ENCODE measurements at places on chromosomes 16 and 17.

DNA sequence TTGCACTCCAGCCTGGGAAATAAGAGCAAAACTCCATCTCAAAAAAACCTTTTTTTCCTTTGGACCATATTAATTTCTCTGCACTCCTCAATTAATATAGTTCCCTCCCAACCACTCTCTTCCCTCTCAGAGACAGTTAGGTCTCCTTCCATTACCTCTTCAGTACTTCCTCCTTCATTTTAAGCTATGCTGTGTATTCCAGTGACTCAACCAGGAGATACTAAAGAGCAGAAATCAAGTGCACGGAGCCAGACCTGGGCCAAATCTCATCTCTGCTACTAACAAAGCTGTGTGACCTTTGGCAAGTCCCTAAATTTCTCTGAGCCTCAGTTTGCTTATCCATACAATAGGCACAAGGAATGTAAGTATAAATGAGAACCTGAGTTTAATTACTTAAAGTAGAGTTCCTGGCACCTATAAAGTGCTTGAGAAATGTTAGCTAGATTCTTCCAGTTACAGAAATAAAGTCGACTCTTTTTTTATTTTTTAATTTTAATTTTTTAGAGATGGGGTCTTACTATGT, 8.5 kb downstream of the PECAM1 start:
- no peak for DNase-seq

DNA sequence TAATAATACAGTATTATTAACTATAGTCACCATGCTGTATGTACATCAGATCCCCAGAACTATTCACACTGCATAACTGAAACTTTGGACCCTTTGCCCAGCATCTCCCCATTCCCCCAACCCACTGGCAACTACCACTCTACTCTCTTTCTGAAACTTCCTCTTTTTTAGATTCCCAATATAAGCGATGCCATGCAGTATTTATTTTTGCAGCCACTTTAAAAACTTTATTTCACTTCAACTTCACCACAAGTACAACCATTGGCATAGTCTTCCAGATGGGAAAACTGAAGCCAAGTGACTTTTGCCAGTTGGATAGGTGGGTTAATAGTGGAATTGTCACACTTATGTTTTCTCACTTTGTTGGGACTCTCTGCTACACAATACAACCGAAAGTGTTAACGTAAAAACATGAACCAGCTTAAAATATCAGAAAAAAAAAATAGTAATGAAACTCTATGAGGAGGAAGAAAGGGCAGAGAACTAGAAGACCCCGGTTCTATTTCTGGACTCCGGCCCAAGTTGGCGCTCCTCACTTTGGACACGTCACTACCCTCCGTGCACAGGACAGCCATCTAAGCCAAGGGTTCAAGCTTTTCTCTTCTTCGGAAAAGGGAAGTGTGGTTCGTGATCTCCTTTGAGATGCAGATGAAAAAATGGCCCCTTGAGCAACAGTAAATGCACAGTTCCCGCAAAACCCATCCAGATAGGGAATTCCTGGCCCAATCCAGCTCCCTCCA, 743 bp downstream of the SHCBP1 start:
- no peak for DNase-seq

DNA sequence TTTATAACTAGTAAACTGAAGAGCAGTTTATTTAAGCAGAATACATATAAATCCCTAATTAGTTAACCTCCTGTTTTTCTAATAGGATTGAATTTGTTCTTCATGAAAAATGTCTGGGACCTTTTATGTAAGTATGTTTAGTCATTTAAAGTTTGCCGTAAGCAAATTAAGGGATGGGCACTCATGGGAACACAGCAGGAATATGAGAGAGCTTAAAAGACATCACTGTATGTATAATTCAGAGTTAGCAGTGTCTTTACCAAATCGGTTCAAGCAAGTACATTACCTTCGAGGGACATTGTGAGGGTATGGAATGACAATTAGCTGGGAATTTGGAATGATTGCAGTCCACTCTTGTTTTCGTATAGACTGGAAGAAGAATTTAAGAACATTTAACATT, 17.7 kb upstream of the NETO2 start:
- DNase-seq = no peak

DNA sequence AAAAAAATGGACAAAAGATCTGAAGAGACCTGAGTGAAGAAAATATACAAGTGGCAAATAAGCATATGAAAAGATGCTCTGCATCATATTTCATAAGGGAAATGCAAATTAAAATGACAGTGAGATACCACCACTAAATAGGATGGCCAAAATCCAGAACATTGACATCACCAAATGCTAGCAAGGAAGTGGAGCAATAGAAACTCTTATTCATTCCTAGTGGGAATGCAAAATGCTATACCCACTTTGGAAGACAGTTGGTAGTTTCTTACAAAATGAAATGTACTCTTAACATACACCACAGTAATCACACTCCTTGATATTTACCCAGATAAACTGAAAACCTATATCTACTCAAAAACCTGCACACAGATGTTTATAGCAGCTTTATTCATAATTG, 33.6 kb downstream of the DHRS7B start:
- DNase-seq = no peak

- DNase-seq = no peak
These were observed 2.5 kb upstream of the FAM20A start for GRCh38 chr17:68603656-68604055.

DNA sequence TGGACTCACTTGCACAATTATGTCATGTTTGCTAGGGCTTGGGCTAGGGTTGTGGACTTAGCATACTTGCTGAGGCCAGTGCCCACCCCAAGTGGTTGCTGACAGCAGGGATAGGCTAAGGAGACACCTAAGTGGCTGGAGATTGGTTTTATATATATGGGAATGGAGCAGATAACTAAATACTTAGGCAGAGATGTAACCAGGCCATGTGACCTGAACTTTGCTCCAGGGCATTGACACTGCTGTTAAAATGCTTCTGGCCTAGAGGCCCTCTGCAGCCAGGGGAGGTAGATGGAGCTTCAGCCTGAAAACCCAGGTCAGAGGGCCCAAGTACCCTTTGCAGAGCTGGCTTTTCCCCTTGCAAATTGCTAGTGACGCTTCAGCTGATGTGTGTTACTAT, 1.4 kb upstream of the ITGB3 start:
- no peak for DNase-seq

- DNase-seq = no peak
These were observed 383.0 kb upstream of the PMFBP1 start for GRCh38 chr16:72554935-72555334.

DNA sequence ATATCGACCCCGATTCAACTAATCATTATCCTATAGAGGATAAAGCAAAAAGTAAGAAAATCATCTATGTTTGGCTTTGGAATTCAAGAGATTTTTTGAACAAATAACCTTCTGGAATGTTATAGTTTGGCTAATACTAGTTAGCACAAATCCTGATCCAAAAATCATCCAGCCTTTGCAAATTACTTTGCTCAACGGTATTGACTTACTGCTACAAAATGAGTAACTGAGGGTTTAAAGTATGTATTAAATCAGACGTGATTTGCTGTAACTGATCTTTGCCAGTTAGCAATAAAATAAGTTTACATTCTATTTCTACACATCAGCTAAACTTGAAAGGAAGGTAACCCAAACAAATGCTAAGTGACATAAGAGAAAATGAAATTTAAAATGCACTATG, 6.5 kb downstream of the MED13 start:
- no peak for DNase-seq

- DNase-seq = no peak
These were observed 30.3 kb upstream of the TOX3 start for GRCh38 chr16:52577130-52577706.

GRCh38 chr16:2267913-2268666, at the start of gene RNPS1:
TSS of gene RNPS1 (minus strand) at chr16:2268126. CDS start at chr16:2264643, 3,483 bp downstream.
- peak; percentile 95 for DNase-seq

GRCh38 chr16:49505556-49505955, 132.0 kb downstream of the C16orf78 start:
- DNase-seq = no peak

DNA sequence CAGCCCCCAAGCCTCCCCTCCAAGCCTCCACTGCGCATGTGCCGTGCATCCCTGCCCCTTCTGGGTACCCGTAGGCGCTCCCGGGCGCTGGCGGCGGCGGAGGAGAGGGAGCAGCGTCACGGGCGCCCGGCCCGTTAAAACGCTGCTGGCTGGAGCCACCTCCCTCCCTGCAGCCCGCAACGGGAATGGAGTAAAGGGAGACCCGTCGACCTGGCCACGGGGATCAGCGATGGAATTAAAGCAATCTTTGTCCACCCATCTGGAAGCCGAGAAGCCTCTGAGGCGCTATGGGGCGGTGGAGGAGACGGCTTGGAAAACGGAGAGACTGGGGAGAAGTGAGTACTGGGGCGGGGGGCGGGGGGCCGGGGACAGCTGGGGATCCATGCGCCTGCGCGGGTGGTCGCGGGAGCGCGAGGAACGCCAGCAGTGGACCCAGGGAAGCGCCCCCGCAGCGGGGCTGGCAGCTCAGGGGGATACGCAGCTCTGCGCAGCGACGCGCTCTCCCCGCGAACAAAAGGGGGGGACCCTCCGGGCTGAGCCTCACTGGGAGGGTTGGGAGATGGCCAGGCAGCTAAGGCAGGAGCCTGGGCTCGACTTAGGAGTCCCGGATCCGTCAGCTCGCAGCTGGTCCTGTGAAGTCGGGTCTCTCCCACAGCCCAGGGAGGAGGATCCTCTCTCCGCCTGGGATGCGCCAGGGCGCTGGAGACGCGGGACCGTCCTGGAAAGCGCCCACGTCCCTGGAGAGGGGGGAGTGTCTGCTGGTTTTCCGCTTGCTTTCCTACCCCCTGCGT, at the start of gene BMERB1:
TSS of gene BMERB1 (plus strand) at position 164 of the 791 bp plus-strand sequence. CDS start at position 230, 66 bp downstream.
- peak; percentile 22 for DNase-seq

- DNase-seq = no peak
These were observed 1.8 kb downstream of the RNF43 start for GRCh38 chr17:58415371-58416055.

DNA sequence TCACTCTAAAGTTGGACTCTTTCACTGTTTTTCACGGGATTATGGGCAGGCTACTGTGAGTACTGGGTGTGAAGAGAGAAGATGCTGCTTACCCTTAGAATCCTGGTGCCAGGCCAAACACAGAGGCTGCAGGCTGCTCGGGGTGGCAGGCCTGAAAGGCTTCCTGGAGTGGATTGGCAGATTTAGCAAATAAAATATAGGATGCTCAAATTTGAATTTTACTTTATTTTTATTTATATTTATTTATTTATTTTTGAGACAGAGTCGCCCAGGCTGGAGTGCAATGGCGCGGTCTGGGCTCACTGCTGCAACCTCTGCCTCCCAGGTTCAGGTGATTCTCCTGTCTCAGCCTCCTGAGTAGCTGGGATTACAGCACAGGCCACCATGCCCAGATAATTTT, 14.9 kb upstream of the STAC2 start:
- no peak for DNase-seq

DNA sequence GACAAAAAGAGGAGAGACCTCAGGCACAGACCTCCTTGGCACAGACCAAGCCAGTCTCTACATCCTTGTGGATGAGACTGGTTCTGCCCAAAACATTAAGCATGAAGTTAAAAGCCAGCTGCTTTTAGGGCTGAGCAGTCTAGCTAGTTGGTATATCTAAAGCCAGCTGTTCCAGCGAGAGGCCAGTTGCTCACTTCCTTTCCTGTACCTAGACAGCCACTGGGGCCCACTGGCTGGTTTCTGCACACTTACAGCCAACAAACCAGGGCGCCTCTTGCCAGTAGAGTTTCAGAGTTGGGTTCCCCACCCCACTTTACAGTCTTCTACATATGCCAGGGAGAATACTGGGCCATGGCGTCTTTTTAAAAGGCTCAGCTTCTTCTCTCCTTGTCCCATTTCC, 242.4 kb downstream of the ZFHX3 start:
- DNase-seq = no peak

- DNase-seq = no peak
These were observed 12.9 kb upstream of the CACNG4 start for GRCh38 chr17:66951605-66951953.

DNA sequence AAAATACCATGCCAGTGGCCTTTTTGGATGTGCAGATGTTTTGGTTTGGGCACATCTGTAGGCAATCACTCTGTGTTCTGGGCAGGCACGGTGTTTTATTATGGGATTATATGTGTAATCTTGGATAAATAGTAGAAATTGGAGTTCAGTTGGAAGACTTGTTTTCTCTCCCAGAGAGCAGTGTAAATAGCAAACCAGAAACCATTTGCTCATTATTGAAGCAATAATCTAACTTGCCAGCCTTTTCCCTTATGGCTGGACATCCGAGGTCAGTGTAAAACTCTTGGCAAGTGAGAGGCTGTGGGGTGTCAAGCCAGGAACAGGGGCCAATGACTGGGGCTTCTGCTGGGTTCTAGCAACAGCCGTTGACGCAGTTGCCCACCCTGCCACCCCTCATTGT, 69.9 kb downstream of the IRX3 start:
- DNase-seq = no peak

- no peak for DNase-seq
These were observed 147.4 kb downstream of the CYLD start for GRCh38 chr16:50889276-50889675.

GRCh38 chr16:14335297-14335696, 264.2 kb downstream of the MRTFB start:
- no peak for DNase-seq

DNA sequence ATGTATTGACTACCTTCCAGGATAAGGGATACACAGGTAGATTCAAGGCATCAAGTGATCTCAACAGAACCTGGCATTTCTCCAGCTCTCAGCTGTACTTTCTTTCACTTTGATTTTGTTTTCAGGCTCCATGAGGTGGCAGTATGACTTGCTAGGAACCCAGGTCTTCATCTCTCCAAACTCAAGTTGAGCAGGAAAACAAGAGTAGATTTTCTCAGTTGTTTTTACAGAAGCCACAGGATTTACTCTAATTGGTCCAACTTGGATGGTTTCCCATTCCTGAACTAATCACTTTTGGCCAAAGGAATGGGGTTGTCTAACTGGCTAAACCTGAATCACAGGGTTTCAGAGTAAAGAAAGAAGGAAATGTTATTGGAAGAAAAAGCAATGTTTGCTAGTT, 146.6 kb downstream of the TRIM37 start:
- DNase-seq = no peak

DNA sequence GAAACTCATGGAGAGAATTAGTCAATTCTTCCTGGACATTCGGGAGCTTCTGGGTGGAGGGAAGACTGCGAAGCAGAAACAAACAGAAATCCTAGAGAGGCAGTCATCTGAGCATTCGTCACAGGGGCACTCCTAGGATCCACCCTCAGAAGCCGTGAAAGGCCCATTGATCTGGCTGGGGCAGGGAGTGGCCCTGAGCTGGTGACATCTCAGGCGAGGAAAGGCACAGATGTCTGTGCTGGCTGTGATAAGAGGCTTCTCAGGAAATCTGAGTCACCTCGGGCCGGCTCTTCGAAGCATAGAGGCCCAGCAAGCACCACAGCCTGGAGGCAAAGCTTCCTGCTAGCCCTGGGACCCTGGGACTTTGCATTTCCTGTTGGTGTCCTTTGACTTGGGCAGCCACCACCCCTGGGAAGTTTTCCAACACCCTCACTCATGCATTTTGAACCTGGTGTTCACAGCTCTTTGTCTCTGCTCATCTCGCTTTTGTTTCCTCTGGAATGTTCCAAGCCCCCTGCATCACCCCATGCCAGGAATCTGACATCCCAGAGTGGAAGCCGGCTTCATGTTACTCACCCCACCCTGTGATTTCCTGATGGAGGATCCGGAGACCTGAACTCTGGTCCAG, 23.3 kb upstream of the CDRT4 start:
- DNase-seq = no peak

GRCh38 chr17:71779482-71779881, 341.3 kb upstream of the SOX9 start:
- DNase-seq = no peak

All from stimulated activated CD8-positive, alpha-beta memory T cell treated with anti-CD3 and anti-CD28 coated beads, Interleukin-15, amount 100 ng/mL, for 4 hours (primary cell).